A549 treated with ZK216348 at 1 μM for 4 hours (cell line): ENCODE measurements at places on chromosomes 1 and 21. TPM values are rescaled to one million over a fixed set of nuclear protein-coding genes. Genes with fewer than 3 reads are reported as not detected.

Gene CTSS
- 14.5 to 19.6 TPM (median 17.9 TPM) in 5 replicates for total RNA-seq

Gene RHEX
- not detected in 5 replicates for total RNA-seq

Gene RGS18
- total RNA-seq, result not detected in 5 replicates

Gene EDARADD
- 2.8 to 3.3 TPM (median 3.1 TPM) in 5 replicates for total RNA-seq

Gene LPAR3
- total RNA-seq, result 0.14 to 0.41 TPM (median 0.23 TPM) in 5 replicates

Gene LELP1
- total RNA-seq, result not detected in 5 replicates

Gene HHAT
- total RNA-seq, result 1.6 to 2.3 TPM (median 1.7 TPM) in 5 replicates

Gene GBP3
- total RNA-seq, result 1.1 to 2.2 TPM (median 1.5 TPM) in 5 replicates

Gene CFAP45
- 0.32 to 1.1 TPM (median 0.62 TPM) in 5 replicates for total RNA-seq

Gene MEGF6
- 6.0 to 17.3 TPM (median 10.8 TPM) in 5 replicates for total RNA-seq

Gene RGS1
- total RNA-seq, result not detected in 5 replicates

Gene TNFSF18
- not detected in 5 replicates for total RNA-seq

Gene SPATA1
- total RNA-seq, result 0.75 to 2.3 TPM (median 1.1 TPM) in 4 of 5 replicates, not detected in the other

Gene PROK1
- not detected in 5 replicates for total RNA-seq

Gene MR1
- total RNA-seq, result 5.3 to 7.4 TPM (median 6.4 TPM) in 5 replicates

Gene KRTAP11-1
- not detected in 5 replicates for total RNA-seq

Gene CGN
- 1.6 to 2.9 TPM (median 2.0 TPM) in 5 replicates for total RNA-seq

Gene REN
- total RNA-seq, result not detected in 5 replicates

Gene CYP4B1
- not detected in 5 replicates for total RNA-seq

Gene C4BPA
- 0.33 to 0.86 TPM (median 0.78 TPM) in 5 replicates for total RNA-seq

Gene RUNX1
- 6.5 to 11.3 TPM (median 8.6 TPM) in 5 replicates for total RNA-seq

Gene ZBTB40
- total RNA-seq, result 4.0 to 5.8 TPM (median 5.3 TPM) in 5 replicates

Gene DNAJC28
- total RNA-seq, result 0.17 to 0.54 TPM (median 0.27 TPM) in 5 replicates

Gene CLDN14
- total RNA-seq, result not detected in 5 replicates

Gene ZNF593OS
- not detected in 5 replicates for total RNA-seq

Gene DMRTB1
- total RNA-seq, result not detected in 5 replicates

Gene CAMK2N1
- total RNA-seq, result 35.3 to 76.5 TPM (median 64.3 TPM) in 5 replicates

Gene S100A16
- total RNA-seq, result 374 to 526 TPM (median 478 TPM) in 5 replicates

Gene DISC1
- 0.08 to 0.36 TPM (median 0.17 TPM) in 5 replicates for total RNA-seq

Gene NCF2
- 1.0 to 3.3 TPM (median 2.7 TPM) in 5 replicates for total RNA-seq
